Activated CD4-positive, CD25-positive, alpha-beta regulatory T cell treated with anti-CD3 and anti-CD28 coated beads, Interleukin-2, amount 50 U/mL, for 24 hours (primary cell): ENCODE measurements at places on chromosomes 7 and 10.
A peak's percentile ranks its signal among the peaks of the same experiment; 100 is the strongest.

DNA sequence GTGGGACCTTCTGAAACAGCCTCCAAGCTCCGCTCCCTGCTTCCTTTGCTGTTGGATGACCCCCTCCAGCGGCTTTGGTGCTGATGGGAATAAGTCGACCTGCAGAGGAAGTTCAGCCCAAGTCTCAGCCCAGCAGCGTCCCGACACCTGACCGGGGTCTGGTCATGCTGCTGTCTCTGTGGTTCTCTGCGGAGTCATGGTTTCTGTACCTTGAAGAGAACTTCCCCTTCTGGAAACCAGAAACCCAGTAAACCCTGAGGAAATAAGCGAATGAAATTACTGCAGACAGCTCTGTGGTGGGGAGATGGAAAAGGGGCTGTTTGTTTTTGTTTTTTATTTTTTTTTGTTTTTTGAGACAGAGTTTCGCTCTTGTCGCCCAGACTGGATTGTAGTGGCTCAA lies 18.3 kb upstream of the ZNF12 start:
- ATAC-seq, result no peak

- ATAC-seq, result no peak
These were observed 392.5 kb downstream of the NRG3 start for GRCh38 chr10:82267465-82267864.

GRCh38 chr7:39187130-39187529 lies 209.4 kb downstream of the POU6F2 start:
- no peak for ATAC-seq

DNA sequence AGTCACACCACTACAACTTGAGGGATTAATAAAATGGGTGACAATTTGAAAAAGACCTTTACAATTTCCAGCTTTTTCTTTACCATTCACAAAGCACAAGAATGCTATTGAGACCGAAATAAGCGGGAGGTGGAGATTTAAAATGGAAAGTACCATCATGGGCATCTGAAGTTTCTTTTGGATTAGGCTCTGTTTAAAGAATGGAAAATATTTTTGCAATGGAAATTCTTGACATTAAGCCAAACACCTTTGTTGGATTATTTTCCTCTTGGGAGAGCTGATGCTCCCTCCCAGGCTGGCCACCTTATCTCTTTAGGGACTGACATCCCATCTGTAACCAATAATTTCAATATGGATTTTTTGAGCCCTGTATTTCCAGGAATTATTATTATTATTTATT lies 62.5 kb downstream of the BPGM start:
- no peak for ATAC-seq

DNA sequence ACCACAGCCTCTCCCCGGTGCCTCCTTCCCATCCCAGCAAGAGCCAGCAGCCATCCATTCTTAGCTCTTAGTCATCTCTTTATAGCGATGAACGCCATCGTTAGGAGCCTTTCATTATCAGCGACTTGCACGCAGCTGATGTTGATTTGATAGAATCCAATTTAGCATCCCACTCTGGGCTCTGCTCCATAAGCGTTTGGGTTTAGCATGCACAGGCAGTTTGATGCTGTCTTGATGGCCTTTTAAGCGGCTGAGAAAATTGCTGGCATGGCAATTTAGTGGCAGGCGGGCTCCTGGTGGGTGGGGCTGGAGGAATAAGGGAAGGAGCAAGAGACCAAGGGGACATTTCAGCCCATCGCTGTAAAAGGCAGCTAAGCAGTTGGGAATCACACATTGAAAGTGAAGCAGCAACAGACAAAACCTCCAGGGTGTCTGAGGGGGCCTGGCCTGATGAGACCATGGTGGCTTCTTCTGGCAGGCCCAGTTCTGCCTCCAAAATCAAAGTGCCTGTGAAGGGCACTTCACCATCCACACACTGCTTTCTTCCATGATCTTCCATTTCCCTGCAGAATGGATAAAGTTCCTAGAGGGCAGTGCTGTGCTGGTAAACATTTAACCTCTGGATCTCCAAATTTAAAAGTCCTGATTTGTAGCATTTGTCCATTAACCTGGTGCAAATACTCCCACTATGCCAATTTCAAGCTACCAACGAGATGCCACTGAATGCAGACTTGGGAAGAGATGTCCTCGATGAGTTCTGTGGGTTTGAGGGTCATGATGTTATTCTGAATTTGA lies 107.8 kb upstream of the PLXNA4 start:
- no peak for ATAC-seq

- ATAC-seq, result no peak
These were observed 192.8 kb upstream of the KLF6 start for GRCh38 chr10:3977761-3978160.

DNA sequence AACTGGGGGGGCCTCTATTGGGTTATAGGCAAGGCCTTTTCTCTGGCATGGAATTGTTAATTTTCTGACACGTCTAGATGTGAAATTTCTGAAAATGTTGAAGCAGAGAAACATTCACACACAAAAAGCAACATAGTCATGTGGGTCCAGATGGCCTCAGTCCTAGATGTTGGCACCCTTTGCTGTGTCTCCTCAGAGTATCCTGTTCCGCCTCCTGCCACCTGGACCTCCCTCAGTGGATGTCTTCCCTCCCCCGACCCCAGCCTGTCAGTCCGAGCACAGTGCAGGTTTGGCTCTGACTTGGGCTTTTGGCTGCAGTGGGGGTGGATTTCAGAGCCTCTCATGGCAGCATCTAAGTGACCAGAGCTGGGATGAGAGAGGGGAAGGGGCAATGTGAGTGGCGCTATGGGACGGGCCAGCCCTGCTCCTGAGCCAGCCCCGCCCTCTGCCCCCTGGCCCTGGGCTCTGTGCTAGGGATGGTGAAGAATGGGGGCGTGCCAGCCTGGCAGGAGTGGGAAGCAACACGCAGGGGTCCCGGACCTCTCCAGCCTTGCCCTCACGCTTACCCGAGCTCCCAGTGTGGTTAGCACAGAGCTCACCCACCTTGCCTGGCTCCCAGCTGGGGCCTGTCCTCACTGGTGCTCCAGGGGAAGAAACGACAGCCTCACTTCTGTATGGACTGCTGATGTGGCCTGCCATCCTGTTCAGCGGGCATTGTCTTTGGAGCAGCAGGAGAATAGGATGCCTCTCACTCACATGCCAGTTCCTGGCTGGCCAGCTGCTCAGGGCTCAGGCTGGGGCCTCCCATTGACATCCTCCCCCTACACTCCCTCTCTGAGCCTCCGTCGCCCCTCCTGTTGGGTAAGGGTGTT lies 6.2 kb downstream of the ATP6V0E2 start:
- ATAC-seq, result no peak

GRCh38 chr7:96179837-96180236 lies 142.1 kb downstream of the SLC25A13 start:
- ATAC-seq, result no peak

DNA sequence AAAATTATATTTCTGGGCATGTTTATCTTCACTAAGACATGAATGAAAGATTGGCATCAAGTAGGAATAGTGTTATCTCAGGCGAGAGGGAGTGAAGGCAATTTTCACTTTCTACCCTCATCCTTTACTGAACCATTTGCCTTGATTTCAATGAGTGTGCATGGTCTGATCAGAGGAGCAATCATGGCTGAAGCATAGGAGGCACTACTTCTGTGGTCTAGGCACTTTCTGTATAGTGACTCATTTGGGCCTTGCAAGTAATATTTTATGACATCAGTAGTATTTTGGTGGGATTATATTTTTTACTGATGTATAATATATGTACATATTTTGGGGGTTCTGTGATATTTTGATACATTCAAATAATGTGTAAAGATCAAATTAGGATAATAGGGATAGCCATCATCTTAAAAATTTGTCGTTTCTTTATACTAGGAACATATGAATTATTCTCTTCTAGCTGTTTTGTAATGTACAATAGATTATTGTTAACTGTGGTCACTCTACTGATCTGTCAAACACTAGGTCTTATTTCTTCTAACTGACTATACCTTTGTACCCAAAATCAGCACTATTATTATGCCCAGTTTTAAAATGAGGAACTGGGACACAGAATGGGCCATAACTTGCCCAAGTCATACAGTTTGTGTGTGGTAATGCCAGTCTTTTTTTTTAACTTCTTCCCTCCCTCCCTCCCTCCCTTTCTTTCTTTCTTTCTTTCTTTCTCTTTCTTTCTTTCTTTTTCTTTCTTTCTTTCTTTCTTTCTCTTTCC lies 101.9 kb downstream of the RAB11FIP2 start:
- ATAC-seq, result no peak

DNA sequence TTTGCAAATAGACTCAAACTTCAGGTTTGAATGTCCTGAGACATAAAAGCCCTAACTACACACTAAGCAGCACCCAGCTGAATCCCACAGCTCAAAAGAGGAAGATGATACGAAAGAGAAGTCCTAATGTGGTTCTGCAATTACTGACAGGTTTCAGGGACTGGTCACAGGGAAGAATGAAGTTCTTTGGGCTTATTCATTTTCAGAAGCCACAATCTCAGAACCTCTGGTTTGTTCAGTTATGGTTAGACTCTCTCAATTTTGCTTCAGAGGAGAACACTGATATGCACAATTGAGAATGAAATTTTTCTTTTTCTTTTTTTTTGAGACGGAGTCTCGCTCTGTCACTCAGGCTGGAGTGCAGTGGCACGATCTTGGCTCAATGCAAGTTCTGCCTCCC lies 94.6 kb upstream of the FAM180A start:
- peak; percentile 48 for ATAC-seq

DNA sequence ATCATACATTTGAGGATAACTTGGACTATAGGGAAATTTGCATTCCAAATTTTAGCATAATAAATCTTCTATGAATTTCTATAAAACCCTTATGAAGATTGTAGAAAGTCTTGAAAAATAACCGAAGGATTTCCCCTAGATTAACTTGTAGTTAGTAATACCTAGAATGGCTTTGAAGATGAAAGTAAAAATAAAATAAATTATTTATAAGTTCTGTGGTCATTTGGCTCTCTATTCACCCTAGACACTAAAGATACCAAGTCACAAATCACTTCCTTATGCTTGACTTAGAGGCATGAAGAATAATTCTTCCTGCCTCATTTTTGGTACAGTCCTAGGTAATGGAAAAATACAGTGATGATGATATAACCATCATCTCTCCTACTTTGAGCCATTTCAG lies 79.3 kb downstream of the CSTF2T start:
- ATAC-seq, result no peak

DNA sequence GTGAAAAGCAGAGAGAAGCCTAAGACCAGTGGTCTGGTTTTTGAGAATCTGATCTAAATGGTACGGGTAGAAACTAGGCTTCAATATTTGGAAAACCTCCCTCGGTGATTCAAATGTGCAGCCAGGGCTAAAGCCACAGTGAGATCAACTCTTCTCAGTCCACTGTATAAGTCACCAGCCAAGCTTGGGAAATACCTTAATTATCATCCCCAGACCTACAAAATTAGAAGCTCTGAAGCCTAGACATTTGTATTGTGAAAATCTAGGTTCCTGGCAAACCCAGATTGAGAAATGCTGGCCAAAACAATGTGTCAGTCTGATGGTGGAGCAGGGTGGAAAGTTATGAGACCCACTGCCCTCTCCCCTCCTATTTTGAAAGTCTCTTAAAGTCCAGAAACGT lies 131.7 kb downstream of the DGKI start:
- no peak for ATAC-seq

GRCh38 chr10:110033701-110034235 lies 26.0 kb downstream of the ADD3 start:
- no peak for ATAC-seq

DNA sequence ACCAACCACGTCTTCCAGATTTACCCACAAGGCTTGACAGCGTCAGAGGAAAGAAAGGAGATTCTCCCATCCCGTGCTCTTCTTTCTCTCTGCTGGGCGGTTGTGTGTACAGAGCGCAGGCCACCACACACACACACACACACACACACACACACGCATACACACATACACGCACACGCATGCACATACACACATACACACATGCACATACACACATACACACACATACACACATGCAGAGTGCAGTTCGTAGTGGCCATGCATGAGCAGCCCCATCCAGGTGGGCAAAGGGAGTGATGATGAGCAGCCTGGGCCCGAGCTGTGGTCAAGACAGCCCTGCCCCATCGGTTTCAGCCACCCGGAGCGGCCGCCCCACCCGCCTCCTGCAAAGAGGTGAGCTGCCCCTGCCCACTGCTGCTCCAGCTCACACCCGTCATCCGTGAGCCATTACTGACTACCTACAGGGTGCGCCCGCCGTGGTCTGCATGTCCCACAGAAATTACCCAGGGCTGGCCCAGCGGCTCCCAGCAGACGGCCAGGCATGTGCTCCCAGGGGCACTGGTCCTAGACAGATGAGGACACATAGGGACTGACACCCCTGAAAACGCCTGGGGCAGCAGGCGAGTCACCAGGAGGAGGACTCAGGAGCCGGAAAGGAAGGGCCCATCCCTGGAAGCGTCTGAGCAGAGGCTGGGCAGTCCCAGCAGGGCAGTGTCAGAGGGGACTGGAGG lies 69.6 kb downstream of the ASB13 start:
- ATAC-seq, result no peak

GRCh38 chr10:17805921-17806577 lies 3.1 kb upstream of the MRC1 start:
- peak; percentile 85 for ATAC-seq

- ATAC-seq, result no peak
These were observed 448.1 kb upstream of the SEMA3D start for GRCh38 chr7:85634951-85635350.
